Stimulated activated CD4-positive, alpha-beta T cell treated with anti-CD3 and anti-CD28 coated beads, Interleukin-1b, Interleukin-23, amount 100 ng/mL, for 4 hours (primary cell): ENCODE measurements at places on chromosomes 2 and 18.

GRCh38 chr18:79798346-79798998, 734 bp downstream of the KCNG2 start:
- no peak for DNase-seq

DNA sequence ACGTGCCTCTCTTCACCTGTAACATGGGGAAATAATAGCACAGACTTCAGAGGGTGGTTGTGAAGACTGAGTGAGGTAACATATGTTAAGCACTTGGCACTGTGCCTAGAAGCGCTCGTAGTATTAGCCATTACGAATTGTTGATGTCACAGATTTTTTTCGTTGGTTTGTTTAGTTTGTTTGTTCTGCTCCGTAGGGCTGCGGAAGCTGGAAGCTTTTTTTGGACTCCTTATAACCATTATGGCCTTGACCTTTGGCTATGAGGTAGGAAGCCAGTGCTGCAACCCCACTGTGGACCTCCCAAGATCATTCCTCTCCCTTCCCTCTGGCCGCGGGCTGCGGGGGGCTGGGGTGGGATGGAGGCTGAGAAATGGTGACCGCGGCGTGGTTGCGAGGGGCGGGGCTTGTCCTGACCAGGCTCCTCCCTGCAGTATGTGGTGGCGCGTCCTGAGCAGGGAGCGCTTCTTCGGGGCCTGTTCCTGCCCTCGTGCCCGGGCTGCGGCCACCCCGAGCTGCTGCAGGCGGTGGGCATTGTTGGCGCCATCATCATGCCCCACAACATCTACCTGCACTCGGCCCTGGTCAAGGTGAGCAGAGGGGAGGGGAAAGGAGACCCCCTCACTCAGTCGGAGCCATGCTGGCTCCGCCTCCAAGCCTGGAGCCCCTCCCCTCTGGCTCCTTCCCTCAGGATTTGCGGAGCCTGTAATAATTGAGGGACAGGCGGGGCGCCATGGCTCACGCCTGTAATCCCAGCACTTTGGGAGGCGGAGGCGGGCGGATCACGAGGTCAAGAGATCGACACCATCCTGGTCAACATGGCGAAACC, 5.5 kb downstream of the SLC11A1 start:
- DNase-seq = no peak

DNA sequence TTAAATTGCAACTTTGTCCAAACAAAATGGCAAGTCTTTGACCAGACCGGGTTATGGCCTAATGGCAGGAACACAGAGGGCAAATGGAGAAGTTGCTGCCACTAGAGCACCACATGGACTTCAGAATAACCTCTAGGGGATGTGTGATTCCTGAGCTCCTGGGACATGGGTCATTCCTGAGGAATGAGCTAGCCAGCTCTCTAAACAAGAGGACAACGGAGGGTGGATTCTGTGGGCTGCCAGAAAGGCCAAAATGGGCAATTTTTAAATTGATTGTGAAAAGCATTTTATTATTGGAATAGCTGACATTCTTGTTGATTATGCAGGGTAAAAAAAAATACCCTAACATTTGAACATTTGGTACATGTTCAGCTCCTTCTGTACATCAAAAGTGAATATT, 109.8 kb upstream of the FZD5 start:
- DNase-seq = no peak

- no peak for DNase-seq
Measured at GRCh38 chr2:65917986-65918385, 485.6 kb upstream of the SPRED2 start.

DNA sequence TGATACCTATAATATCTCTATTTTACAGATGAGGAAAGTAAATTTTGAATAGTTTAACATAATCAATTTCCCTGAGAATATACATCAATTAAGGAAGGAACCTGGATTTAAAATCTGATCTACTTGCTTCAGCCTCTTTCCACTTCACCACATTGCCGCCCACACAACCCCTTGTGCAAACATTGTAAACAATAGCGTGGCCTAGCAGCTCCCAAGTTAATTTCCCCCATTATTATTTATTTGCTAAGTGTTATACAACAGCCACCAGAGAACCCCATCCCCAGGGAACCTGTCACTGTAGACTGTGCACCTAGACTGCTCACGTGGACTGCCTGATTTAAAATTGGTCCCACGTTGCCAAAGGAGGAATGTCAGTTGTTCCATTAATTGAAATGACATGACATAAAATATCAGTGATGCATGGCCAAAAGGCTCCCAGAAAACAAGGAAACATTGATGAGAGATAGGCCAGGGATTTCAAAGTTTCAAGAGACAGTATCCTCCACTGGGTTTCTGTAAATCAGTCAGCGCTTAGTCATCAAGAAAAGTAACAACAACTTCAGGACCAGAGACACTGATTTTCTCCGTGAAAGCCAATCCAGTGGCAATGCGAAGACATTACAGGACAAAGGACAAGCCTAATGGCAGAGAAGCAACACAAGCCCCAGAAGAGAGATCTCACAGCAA, 41.3 kb downstream of the SCG2 start:
- DNase-seq = no peak

DNA sequence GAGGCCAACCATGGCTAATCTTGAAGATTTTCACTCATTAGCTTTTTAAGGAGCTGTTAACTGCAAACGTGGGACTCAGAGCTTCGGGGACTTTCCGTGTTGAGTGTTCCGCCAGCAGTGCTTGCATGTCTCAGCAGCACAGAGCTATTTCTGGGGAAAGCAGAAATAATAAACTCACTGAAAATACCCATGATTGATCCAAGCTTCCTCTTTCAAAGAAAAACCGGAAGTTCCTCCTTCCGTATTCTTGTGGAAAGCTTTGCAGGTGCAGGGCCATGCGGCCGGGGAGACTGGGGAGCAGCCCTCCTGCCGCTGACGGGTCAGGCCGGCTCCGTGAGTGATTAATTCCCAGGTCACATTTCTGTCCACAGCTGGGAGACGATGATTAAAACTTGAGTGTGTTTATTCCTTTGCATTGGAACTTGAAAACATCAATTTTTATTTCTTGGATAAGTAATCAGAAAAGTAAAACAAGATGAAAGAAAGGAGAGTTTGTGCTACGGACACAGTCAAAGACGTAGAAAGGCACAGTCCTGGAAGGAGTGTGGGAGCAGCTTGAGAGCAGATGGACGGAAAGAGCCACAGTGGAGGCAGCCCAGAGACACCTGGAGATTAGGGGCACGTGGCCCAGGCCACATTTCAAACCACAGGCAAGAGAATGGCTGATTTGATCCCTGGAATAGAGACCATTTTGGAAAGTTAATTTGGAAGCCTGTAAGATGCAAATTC, 54.2 kb upstream of the CTDP1 start:
- DNase-seq = no peak

- DNase-seq = no peak
Measured at GRCh38 chr18:68865021-68865420, 67.1 kb downstream of the CCDC102B start.

DNA sequence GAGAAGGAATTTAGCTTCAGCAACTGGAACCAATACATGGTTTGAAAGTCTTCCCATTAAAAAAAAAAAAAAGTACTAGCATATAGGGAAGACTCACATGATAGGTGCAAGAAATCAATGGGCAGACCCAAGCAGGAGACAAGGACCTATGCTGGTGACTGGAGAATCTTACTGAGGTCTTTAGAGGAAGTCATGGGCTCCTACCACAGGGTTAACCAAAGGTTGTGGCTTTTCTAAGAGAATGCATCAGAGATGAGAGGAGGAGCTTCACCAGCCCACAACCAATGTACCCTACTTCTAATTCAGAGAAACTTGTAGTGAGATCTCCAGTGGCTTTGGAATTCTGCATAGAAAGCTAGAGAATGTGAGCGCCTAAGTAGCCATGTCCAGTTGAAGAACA, 207.4 kb downstream of the NCKAP5 start:
- DNase-seq = no peak

DNA sequence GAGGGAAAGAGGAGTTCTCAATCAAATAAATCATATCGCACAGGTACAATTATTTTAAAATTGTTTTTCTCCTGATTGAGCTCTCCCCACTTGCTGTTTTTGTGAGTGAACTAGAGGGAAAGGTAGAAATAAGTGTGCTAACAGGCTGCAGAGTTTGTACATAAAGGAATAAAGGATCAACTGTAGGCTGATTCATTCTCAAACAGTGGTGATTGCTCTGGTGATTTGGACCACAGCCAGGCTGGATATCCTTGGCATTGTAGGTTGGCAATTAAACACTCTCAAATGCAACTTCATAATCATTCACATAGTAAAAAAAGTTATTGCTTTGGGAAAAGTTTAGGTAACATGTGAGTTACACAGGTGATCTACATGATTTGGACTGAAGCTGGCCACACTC, 29.8 kb downstream of the LRP1B start:
- no peak for DNase-seq

GRCh38 chr2:64036034-64036705, 16.9 kb upstream of the VPS54 start:
- no peak for DNase-seq

- DNase-seq = no peak
Measured at GRCh38 chr2:100744589-100744988, 75.3 kb upstream of the NPAS2 start.

DNA sequence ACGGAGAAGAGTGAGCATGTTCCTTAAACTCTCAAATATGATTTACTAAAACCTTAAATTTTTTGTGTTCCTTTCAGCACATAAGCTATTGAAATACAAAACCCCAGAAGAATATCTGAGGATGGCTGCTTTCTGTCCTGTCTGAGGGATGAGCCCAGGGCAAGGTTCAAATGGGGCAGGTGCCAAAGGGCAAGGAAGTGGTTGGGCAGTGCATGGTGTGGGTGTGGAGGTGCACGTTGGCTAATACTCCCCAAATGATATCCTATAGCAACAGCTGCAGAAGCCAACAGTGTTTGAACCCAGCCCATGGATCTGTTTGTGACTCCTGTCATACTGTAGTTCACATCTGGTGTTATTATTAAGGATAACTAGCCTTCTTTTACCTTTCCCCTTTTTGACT, 183.0 kb downstream of the CDCA7 start:
- DNase-seq = no peak

GRCh38 chr2:122421775-122422174, 666.3 kb downstream of the TSN start:
- DNase-seq = no peak

DNA sequence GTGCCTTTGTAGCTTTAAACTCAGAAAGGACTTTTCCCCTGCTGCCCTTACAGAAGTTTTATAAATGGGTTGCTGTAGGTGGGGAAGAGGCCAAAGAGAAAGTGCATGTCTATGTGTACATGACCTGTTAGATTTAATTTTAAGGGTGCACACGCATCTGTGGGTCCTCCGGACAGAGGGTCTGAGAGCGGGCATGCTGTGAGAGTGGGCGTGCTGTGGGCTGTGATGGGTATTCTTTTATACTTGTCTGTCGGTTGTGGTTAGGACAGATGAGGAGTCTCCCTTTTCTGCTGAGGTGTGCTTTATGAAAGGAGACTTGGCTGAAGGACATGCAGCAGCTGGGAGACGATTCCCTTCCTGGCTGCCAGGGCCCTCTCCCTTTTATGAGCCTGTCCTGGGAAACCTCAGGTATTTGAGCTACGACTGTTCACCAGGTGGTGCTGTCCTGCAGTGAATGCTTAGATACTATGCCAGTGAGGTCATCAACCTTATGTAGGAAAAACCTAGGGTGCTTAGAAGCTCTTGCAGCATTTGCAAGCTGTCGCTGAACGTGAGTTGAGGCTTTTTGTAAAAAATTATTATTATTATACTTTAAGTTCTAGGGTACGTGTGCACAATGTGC, 67.5 kb downstream of the TANC1 start:
- no peak for DNase-seq

- DNase-seq = no peak
Measured at GRCh38 chr18:28161608-28162599, 15.0 kb downstream of the CDH2 start.

DNA sequence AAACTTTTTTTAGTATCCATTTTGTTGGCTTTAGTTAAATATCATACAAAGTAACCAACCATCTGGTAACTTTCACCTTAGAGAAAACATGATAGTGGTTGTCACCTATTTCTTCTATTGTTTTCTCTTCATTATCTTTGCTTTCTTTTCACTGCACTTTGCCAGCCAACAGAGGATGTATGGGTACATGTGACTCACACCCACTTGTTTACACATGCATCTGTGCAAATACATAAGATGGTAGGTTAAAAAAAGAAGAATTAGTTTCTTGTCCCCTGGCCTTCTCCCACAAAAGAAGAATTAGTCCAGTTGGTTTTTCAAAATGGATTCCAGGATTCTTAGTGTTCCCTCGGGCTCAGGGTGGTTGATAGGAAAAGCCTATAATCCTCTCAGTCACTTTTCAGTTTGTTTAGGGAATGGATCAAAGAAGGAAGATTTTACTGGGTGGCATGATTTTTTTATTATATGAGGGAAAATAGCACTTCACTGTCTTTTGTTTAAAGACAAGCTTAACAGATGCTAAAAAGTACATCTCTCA, 46.6 kb downstream of the CDK15 start:
- DNase-seq = no peak

DNA sequence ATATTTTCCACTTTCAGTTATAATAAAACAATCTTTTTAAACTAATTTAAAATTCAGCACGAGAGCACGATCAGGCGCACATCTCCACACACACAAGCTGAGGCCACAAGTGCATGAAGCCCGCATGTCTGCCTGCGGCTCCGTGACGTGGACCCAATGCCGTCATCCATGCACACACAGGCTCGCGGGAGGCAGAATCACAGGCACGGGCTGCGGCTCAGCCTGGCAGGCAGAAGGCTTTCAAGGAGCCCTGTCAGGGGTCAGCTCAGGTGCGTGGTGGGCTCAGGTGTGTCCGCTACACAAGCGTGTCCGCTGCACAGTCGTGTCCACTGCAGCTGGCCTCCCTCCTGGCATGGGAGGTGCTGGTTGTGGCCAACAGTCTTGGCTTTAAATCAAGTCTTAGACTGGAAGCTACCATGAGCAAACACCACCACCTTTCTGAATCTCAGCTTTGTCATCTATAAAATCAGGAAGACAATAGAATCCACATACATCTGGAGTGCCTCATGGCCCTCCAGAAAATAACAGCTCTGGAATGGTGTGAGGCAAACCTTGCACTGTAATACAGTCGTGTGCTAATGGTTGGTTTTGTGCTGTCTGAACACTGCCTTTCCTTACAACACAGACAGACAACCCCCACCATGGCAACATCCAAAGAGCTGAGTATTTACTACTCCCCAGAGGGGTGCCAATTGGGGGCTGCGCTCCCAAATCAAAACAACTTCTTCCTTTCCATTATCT, 210.1 kb downstream of the NDUFA10 start:
- DNase-seq = no peak

DNA sequence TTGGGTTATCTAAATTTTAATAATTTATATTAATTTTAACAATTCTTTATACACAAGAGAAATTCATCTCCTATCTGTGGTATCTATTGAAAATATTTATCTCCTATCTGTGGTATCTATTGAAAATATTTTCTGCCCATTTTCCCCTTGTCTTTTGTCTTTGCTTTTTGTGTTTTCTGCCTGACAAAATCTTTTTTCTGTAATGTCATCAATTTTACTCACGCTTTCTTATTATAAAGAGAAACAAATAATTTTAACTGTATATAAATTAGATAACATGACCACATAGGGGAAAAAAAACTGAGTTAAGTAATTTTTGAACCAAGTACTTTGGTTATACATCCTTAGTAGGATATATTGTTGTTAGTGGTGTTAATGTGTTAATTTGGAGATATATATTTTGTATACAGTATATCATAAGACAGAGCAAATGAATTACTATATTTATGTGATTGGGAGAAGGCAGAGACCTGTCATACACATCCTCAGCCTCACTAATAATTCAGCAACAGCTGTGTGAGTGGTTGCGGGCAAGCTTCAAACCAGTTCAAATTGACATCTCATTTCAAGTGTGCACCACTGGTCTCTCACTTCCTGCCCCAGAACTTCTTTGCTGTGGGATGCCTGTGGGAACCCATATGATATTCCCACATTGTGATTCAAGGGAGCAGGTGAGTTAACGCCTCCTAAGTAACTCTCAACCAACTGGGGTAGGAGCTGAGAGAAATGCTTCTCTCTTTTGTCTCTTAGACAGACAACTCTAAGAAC, 292.4 kb downstream of the SP3 start:
- no peak for DNase-seq
